ENCODE measurements at places on chromosomes 4 and X. TPM values are rescaled to one million over a fixed set of nuclear protein-coding genes. Genes with fewer than 3 reads are reported as not detected.

Gene ARR3
- total RNA-seq = not detected

Gene BST1
- total RNA-seq = 1.2 TPM

Gene TEX13D
- total RNA-seq = not detected

DNA sequence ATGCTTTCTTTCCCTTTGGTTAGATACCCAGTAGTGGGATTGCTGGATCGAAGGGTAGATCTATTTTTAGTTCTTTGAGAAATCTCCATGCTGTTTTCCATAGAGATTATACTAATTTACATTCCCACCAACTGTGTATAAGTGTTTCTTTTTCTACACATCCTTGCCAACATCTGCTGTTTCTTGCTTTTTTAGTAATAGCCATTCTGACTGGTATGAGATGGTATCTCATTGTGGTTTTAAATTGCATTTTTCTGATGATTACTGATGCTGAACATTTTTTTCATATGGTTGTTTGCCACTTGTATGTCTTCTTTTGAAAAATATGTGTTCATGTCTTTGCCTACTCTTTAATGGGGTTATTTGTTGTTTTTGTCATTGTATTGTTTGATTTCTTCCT is 6.6 kb upstream of the AGA start:
- no peak for DNase-seq

DNA sequence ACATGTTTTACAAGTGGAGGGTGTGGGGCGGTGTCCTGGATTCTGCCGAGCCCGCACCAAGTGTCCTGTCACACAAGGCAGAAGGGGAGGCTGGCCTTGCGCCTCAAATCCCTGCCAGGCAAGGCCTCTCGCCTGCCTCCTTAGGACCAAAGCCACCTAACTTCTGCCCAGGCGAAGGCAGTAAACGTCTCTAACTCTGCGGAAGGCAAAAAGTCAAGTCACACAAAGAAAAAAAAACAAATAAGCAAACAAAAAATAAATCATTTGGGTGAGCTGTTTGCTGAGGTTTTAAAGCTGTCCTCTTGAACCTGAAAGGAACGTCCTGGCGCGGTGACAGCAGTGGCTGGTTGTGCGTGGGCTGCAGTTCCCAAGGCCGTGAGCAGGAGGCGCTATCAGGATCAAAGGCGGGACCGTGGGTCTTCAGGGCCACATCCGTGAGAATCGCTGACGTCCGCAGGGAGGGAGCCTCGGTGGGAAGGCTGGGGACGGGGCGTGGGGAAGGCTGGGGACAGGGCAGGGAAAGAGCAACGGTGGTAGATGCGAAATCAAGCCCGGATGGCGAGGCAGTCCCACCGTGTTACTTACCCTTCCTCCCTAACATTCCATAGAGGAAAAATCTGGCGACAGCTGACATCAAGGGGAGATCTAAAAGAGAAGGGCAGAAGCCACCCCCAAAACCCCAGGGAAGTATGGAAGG is 99.1 kb downstream of the TRAPPC11 start:
- no peak for DNase-seq

- no peak for DNase-seq
Measured at GRCh38 chr4:137641544-137641943, 109.2 kb upstream of the PCDH18 start.

DNA sequence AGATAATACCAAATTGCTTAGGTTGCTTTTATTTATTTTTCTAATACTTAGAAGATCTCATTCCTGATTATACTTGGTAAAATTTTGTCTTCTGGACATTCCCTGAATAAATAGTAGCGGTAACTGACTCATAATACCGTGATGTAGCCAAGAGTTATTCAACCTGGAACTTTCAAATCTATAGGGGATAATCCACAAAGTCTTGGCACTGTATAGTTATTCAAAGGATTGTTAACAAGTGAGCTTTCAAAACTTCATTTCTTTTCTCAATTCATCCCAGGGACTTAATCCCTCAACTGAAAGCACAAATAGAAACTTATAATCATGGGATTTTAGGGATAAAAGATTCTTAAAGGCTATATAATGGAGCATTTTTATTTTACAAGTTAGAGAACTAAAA is 1383.3 kb downstream of the FAM133A start:
- no peak for DNase-seq

DNA sequence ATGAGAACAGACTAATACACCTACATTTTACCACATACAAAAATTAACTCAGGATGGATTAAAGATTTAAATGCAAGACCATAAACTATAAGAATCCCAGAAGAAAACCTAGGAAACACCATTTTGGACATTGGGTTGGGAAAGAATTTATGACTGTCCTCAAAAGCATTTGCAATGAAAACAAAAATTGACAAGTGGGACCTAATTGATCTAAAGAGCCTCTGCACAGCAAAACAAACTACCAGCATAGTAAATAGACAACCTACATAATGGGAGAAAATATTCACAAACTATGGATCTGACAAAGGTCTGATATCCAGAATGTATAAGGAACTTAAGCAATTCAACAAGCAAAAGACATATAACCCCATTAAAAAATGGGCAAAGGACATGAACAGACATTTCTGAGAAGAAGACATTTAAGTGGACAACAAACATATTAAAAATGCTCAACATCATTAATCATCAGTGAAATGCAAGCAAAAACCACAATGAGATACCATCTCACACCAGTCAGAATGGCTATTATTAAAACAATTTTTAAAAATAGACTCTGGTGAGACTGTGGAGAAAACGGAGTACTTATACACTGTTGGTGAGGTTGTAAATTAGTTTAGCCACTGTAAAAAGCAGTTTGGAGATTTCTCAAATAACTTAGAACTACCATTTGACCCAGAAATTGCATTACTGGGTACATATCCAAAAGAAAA is 221.7 kb upstream of the DIPK2B start:
- DNase-seq = no peak

Gene GPR78
- total RNA-seq = 0.73 TPM

Gene RNF150
- total RNA-seq = 32.2 TPM

Gene RASSF6
- 0.09 TPM for total RNA-seq

GRCh38 chr4:140952717-140953116 is 180.6 kb downstream of the RNF150 start:
- DNase-seq = no peak

Gene SPANXN3
- total RNA-seq = not detected

- DNase-seq = no peak
Measured at GRCh38 chr4:98094118-98094517, 49.2 kb downstream of the STPG2 start.

GRCh38 chr4:37908488-37909331 is 17.8 kb downstream of the TBC1D1 start:
- DNase-seq = no peak

DNA sequence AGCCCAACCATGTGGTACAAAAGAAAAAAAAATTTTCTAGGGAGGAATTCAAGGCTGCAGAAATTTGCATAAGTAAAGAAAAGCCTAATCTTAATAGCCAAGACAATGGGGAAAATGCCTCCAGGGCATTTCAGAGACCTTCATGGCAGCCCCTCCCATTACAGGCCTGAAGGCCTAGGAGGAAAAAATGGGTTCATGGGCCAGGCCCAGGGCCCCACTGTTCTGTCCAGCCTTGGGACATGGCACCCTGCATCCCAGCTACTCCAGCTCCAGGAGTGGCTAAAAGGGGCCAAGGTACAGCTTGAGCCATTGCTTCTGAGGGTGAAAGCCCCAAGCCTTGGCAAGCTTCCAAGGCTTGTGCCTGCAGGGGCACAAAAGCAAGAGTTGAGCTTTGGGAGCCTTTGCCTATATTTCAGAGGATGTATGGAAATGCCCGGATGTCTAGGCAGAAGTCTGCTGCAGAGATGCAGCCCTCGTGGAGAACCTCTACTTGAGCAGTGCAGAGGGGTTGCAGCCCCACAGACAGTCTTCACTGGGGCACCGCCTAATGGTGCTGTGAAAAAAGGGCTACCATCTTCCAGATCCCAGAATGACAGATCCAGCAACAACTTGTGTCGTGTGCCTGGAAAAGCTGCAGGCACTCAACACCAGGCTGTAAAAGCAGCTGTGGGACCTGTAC is 111.0 kb downstream of the ANXA10 start:
- DNase-seq = no peak

Gene PLRG1
- 76.1 TPM for total RNA-seq

DNA sequence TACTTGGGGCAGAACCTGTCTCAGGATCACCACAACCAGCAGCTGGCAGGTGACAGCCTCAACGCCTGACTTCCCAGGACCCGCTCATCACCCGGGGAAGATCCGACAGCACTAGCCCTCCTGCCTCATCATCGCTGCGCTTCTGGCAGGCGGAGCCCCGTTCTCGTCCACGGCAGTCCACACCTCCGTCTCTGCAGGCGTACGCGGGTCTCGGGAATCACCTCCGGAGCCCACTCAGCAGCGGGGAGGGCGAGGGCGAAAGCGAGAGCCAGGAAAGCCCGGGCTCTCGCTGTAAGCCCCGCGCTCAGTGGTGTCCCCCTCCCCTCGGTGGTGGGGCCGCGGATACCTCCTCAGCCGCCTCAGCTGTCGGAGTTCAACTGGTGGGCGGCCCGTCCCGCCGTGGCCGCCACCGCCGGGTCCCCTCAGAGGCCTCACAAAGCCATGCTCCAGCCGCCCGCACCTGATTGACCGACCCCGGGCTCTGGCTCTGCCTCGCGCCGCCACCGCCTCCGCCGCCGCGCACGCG is 518 bp upstream of the CNKSR2 start:
- peak; percentile 37 for DNase-seq

Gene SLC16A2
- 17.9 TPM for total RNA-seq

Gene SHOX
- total RNA-seq = 0.18 TPM

Gene HSD17B13
- total RNA-seq = 0.36 TPM

- no peak for DNase-seq
Measured at GRCh38 chr4:173360587-173361221, 10.1 kb upstream of the SAP30 start.

- DNase-seq = no peak
Measured at GRCh38 chrX:134631426-134632346, 26.6 kb downstream of the PLAC1 start.

Gene POLN
- 4.5 TPM for total RNA-seq

- DNase-seq = peak; percentile 4
Measured at GRCh38 chrX:24498975-24499374, 33.9 kb downstream of the PDK3 start.

DNA sequence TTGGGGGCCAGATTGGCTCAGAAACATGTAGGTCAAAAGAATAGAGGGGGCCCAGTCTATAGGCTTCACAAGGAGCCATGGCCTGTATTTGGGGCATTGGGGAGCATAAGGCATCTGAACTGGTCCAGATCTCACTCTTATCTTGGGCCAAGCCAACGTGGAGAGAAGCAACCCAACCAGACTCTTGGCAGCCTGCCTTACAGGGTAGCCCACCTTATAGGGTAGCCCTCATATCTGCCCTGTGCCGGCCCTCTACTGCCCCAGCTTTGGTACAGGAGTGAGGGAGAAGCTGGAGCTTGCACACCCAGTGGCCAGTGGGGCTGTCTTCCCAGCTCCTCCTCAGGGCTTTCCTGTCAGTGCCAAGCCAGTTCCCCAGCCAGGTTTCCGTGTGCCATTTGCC is 142.2 kb downstream of the AMMECR1 start:
- DNase-seq = peak; percentile 7

- DNase-seq = no peak
Measured at GRCh38 chr4:125444166-125444565, 129.4 kb downstream of the FAT4 start.

DNA sequence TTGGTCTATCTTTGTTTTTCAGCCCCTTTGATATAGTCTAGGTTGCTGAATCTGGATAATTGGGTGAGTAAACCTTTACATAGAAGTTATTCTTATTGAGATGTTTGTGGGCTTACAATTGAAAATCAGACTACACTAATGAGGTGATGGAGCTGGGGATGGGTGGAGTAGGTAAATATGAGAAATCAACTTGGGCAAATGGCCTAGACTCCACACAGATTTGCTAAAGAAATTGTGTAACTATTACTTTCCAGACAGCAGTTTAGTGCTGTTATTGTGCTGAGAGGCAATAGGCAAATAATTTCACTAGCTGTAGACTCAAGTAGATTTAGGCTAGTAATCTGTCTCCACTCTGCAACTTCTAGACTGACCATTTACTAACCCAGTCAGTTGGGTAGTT is 8.2 kb downstream of the DIAPH2 start:
- no peak for DNase-seq

Gene NR0B1
- total RNA-seq = 0.45 TPM

DNA sequence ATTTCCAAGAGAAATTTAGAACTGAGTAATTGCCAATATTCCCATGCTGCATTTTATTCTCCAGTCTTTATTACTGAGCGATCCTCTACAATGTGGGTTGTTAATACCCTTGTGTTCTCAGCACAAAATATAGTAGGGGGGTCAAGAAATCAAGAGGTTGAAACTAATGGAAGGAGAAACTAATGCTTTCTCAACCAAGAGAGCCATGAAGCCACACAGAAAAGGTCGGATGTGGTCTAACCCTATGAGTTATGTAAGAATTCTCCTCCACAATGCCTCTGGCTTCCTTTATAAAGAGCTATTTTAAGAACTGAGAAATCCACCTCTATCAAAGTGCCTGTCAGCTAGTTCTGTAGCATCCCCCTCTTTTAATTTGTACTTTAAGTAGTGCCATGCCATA is 268.5 kb downstream of the CHIC1 start:
- DNase-seq = no peak

Gene MAGEA2
- total RNA-seq = not detected

DNA sequence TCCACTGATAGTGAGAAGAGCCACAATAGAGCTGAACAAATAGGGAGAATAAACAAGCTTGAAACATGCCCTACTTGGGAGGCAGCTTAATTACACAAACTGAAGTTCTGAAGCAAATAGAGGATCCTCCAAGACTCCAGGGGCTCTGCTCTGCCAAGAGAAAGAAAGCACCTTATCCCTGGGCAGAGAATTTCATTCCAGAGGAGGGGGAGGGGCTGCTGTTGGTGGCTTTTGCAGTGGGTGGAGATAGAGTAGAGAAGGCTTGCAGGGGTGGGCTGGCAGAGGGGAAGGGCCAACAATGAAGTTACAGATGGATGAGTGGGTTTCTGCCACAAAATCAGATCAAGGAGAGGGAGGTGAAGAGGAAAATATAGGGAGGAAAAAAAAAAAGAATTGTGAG is 1.0 kb upstream of the LPAR4 start:
- DNase-seq = no peak

DNA sequence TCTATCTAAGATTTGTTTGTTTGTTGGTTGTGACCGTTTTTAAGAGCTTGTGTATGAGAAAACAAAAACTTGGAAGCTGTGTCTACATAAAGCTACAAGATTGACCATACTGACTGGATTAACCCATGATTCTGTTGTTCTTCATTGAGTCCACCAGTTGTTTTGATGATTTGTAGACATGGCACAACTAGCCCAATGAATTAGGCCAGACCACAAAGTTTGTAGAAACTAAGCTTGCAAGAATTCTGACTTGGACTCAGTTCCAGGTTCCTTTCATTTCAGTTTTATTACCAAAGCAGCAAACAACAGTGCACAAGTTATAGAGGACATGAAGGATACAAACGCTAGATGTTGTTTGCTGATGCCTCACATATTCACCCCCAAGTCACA is 119.3 kb downstream of the RASGEF1B start:
- DNase-seq = no peak

Gene KLKB1
- total RNA-seq = 0.45 TPM

DNA sequence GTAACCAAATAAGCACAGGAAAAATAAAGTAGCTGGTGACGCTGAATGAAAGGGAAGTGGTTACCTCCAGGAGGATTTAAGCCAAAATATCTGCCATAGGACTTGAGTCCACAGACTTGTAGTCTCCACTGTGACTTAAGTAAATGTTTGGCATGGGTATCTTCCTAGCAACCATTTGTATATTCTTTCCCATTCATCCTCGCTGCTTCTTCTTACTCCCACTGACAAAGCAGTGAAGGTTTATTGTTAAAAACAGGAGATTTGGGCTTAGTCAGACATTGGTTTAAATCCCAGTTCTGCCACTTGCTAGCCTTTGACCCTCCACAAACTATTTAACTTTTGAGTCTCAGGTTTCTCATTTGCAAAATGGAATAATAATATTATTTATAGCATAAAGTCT is 22.3 kb downstream of the COL4A6 start:
- no peak for DNase-seq

Measured in cerebellum (tissue), 4 donors.